ENCODE measurements at places on chromosomes 2 and 18. TPM values are rescaled to one million over a fixed set of nuclear protein-coding genes. Genes with fewer than 3 reads are reported as not detected.
A peak's percentile ranks its signal among the peaks of the same experiment; 100 is the strongest.

The CCDC68 gene
- 7.4 TPM for total RNA-seq

The IAH1 gene
- total RNA-seq: 51.7 TPM

The TUBA3E gene
- not detected for total RNA-seq

DNA sequence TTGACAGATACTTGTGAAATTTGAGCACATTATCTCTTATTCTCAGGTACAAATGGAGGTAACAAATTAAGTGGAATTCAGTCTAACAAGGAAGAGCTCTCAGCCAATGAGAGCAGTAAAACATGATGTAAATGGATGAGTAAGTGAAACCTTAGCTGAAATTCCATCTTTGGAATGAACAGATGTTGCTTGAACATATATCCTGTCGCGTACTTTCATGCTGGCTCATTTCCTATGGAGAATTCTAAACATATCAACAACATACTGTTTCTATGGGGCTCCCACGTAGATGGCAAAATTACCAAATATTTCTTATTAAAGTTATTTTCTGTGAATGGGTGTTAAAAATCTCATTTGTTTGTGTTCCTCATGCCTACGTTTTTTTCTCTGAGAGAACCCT is 256.3 kb upstream of the LINC00305 start:
- DNase-seq: no peak

- DNase-seq: peak; percentile 89
These were observed 31.1 kb upstream of the EIF2AK3 start for GRCh38 chr2:88658326-88658725.

DNA sequence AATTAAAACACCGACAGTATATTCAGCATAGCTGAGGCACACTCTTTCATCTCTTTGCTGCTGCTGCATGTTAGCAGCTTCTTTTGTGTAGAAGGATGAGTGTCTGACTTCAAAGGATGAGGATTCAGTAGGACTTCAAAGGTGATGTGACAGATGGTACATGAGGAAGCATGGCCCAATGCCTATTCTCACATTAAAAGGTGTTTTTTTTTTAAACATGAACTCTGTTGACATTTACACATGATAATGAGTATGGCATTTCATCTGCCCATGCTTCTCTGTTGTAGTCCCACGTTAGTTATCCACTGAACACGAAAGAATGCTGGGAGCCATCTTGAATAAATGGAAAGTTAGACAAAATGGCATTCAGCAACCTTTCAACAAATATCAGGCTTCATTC is 1950.8 kb upstream of the PIK3C3 start:
- no peak for DNase-seq
